IMR-90 (cell line): ENCODE measurements at places on chromosomes 1 and 21.

- DNase-seq, result no peak
These were observed 35.6 kb downstream of the CAMSAP2 start for GRCh38 chr1:200774311-200774710.

DNA sequence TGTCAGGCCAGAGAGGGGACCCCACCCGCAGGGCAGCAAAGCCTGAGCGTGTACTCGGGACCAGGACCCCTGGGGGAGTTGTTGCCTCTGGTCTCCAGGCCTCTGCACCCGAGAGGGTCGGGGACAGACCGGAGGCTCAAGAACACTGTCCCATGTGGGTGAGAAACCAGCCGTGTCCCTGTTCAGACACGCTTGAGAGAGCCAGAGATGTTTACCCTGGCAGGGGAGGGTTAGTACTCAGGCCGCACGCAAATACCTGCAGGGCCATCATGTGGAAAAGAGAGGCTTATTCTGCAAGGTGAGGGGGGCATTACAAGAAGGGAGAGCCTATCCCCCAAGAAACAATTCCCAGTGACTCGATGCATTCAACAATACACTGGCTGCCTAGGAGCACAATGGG, 74.0 kb upstream of the ARHGEF16 start:
- DNase-seq, result no peak

DNA sequence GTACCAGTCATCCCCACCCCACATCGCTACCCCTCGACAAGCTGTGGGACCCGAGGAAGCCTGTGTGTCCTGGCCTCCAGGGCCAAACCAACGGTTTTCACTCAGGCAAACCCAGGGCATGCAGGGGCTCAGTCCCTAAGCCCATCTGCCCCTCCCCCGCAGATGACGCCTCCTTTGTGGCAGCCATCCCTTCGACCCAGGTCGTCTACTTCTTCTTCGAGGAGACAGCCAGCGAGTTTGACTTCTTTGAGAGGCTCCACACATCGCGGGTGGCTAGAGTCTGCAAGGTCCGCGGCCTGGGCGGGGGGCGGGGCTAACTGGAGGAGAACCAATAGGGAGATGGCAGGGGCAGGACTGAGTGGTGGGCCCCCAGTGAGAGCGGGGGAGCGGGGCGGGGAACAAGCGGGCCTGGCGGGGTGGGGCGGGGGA, 7.4 kb downstream of the SEMA4A start:
- DNase-seq, result peak; percentile 58

DNA sequence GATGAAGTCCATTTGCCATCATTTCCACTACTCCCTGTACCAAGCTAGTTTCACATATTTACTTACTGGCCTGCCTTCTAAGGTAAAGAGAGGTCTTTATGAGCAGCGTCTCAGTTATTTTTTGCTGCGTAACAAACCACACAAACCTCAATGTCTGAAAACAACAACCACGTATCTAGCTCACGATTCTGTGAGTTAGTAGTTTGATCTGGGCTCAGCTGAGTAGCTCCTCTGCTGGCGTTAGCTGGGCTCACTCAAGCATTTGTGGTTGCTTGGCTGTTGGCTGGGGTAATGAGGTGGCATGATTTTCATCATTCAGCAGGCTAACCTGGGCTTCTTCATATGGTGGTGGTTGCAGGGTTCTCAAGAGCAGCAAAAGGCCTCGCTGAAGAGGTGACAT, 225.4 kb downstream of the FOXD2 start:
- DNase-seq, result no peak

DNA sequence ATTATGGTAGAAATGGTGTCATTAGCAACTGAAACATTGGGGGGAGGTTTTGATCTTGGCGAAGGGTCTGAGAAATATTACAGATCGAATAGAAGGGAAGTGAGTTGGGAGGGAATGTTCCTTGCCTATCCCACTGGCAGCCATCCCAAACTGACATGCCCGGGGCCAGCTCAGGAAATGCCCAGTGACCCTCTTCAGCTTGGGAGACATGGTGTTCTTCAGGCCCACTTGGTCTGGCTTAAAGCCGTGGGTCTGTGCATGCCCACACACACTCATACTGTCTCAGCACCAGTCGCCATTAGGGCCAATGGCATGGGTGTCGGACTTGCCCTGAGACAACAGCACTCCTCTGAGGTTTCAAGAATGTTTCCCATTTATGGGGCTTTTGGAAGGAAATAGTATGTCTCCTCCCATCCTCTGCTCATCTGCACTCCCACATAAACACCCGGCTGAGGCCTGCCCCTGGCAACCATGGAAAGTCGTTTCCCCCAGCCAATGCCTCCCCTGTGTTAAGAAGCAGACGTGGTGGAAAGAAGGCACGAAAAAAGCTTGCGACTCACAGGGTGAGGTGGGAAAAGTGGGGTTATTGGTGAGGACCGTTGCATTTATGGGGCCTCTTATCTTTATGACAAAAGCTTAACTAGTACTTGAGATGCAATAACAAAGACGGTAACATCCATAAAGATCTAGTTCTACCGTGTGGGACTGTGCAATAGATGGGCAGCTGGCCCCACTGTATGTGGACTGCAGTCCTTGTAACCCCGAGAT, 2.0 kb downstream of the RNF186 start:
- no peak for DNase-seq

- DNase-seq, result peak; percentile 51
These were observed 21.5 kb downstream of the STPG1 start for GRCh38 chr1:24391882-24392603.

GRCh38 chr1:166839600-166840308, 479 bp downstream of the POGK start:
- DNase-seq, result peak; percentile 19

GRCh38 chr1:70745199-70745598, 302.4 kb downstream of the PTGER3 start:
- no peak for DNase-seq

DNA sequence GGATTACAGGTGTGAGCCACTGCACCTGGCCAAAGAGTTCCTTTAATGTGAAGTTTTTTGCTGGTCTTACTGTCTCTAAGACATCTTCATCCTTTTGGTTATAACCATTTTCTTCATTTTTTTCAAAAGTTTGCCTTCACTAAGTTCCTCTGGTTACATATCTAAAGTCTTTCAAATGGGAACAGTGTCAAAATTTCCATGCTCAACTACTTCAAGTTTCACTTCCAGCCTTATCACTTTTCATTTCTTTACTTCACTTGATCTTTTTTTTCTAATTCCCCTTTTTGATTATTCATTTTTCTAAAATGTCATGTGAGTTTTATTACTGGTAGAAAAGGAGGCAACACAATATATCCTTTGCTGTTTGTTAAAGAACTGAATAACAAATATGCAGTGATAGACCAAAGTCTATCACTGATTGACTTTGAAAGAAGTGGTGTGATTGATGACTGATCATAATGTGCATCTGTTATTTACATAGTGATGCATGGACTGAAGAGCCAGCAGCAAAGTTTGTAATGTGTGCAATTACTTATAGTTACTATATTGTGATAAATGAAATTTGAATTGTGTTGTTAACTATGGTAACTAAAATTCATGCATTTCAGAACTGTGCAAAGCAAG, 16.0 kb upstream of the ZFYVE9 start:
- no peak for DNase-seq

DNA sequence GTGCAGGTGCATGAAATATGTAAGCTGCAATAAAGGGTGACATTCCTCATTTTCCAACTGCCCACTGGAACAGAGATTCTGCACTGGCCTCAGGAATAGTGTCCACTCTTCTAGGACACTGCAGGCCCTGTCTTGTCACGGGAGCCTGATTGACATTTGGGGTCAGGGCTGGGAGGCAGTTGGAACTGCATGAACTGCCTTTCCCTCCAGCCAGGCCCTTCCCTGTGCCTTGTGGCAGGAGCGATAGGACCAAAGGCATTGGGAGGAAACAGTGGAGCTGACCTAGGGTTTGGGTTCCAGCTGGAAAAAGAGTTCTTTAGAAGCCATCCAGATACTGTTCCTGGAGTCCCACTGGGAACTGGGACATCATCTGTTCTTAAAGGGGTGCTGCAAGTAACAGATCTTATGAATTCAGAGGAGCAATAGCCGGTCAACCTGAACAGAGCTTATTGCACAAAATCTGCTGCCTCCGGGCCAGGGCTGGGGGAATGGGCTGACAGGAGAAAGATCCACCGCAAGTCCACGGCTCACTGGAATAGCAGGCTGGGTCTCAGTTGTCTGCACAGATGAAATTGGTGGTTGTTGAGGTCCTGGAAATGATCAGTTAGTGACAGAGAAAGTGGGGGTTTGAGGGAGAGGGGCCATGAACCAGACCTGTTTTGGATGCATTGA, 451.7 kb downstream of the CAMTA1 start:
- no peak for DNase-seq

DNA sequence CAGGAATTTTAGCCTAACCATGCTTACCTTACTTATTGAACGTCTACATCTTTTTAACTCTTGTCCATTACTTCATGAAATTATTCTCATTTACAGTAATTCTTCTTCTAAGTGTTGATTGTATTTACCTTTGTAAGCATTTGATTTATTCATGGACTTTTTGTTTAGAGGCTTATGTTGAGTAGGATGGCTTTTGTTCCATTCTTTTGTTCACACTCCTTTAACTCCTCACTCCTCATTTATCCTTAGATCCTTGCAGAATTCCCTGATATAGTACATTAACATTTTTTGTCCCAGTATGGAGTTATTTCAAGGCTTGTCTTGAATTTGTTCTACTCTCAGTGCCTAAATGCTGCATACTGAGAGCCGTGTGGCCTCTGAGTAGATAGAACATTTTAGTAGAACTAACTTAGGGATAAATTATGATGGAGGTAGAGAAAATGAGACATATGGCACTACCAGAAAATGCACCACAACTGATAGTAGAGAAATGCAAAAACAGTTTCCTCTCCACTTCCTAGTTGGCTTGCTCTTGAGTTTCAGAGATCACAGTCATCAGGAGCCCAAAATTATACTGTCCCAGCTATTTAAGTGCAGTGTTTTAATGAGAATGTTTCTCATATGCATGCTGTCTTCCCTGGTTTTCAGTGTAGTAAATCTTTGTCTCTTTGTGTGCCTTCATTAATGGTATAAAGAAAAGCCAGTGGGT, 69.5 kb downstream of the KCNK2 start:
- no peak for DNase-seq

GRCh38 chr1:54488779-54489626, 59.0 kb upstream of the ACOT11 start:
- DNase-seq, result peak; percentile 49

- DNase-seq, result no peak
These were observed 12.7 kb upstream of the B3GALNT2 start for GRCh38 chr1:235516862-235517446.

DNA sequence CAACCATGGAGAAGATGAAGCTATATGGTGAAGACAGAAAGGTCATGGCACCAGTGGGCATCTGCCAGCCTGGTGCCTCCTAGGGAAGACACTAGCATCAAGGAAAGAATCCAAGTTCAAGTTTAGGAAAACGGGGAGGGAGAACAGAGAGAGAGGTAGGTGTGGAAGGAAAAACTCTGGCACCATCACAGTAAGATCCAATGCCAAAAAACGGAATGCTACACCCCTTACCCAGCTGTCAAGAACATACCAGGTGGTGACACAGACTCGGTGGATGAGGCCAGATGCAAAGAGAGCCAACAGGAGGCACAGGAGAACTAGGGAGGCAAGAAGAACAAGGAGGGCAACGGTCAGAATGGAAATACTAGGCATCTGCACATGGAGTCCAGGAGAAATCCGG, 3.6 kb downstream of the KRTCAP2 start:
- no peak for DNase-seq

DNA sequence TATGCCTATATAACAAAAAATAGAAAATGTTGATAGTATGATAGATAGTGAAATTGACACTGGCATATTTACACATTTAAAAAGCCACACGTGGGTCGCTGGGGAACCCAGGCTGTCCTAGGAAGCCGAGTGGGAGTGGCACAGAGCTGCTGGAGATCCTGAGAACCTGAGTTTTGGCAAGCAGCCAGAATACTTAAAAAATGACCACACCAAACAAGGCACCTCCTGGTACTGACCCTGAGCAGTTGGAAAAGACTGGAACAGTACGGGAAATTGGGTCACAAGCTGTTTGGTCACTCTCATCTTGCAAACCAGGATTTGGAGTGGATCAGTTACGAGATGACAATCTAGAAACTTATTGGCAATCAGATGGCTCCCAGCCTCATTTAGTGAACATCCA, 111.5 kb downstream of the ZFYVE9 start:
- no peak for DNase-seq

GRCh38 chr1:42117214-42117613, 36.0 kb upstream of the GUCA2B start:
- no peak for DNase-seq

DNA sequence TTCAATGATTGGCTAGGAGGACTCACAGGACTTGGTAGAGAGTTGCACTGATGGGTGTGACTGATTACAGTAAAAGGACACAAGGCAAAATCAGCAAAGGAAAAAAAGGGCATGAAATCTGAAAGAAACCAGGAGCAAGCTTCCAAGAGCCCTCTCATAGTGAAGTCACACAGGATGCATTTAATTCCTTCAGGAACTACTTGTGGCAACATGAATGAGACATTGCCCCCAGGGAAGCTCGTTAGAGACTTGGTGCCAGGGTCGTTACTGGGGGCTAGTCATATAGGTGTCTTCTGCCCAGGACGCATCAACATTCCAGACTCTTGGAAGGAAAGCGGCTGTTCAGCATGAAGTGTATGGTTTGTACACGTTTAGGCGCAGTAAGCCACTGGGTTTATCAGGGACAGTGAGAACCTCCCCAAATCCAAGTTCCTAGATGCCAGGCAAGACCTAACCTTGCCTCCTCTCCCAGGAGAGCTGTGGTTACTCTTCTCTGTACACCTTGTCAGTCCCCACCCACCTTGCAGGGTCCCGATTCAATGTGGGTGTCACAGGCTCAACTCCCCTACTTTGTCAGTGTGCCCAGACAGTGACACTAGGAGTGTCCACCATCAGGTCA, 26.0 kb upstream of the C2CD2 start:
- DNase-seq, result no peak

DNA sequence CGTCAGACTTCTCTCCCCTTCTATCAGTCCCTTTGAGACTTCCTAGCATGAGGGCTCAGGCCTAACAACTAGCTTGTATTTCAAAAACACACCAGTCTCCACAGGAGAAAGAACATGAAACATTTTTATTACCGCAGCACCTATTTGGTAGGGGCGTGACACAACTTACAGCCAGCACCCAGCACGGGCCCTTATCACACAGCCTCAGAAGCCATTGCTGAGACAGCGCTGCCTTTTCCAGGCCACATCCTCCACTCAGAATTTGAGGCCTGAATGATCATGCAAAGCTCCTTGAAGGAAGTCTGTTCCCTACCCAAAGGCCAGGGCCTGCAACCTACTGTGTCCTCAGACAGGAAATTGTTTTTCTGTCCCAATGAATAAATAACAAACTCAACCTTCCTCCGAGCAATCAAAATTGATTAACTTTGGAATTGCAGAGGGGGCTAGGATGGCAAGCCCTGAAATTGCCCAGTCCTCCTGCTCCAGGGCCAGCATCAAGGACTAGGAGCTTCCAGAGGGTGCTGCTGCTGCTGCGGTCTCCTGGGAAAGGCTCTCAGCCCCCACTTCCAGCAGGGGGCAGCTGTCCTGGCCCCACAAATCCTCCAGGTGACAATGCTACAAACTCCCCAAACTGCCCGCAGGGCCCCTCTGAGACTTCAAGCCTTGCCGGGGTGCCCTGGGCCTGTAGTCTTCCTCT, 94.3 kb upstream of the GALNT2 start:
- no peak for DNase-seq
